ENCODE measurements at places on chromosomes 1 and 21.

DNA sequence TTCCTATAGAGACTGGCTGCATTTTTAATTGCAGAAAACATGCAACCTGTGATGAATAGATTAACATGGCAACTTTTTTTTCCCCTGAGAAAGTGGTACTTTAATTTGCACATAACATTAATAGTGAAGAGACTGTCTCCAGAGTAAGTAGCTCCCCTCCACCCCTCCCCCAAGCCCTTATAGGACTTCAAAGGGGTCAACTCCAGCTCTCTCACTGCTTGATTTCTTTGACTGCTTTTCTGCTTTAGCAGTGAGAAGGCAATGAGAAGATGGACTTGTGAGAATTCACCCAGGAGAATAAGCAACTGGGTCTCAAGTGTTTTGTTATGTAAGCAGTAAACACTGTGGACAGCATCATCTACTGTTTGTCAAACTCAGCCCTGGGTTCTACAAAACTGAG lies 355.0 kb downstream of the CAMTA1 start:
- DNase-seq, result no peak

GRCh38 chr1:165869343-165869742 lies 41.9 kb downstream of the UCK2 start:
- DNase-seq, result peak; percentile 56

DNA sequence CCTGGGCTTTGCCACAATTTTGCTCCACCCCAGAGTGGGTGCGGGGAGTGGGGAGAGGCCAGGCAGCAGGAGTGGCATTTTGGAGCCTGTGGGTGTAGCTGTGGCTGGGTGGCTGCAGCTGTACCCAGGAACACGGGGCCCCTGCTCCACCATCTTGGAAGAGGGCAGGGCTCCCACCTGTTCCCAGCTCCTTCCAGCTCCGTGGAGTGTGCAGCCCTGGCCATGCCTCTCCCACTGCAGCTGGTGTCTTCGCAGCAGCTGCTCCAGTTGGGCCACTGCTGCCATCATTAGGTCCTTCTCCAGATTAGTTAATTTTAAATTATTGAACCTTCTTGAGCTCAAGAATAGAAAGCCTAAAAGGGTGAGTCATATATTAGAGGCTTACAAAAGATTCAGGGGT lies 17.6 kb downstream of the FAM20B start:
- DNase-seq, result no peak

- DNase-seq, result no peak
These were observed 16.2 kb downstream of the CACNA1S start for GRCh38 chr1:201096041-201096461.

GRCh38 chr1:208088319-208088718 lies 155.9 kb downstream of the PLXNA2 start:
- no peak for DNase-seq

GRCh38 chr1:85088408-85088784 lies 40.1 kb upstream of the MCOLN3 start:
- DNase-seq, result no peak

DNA sequence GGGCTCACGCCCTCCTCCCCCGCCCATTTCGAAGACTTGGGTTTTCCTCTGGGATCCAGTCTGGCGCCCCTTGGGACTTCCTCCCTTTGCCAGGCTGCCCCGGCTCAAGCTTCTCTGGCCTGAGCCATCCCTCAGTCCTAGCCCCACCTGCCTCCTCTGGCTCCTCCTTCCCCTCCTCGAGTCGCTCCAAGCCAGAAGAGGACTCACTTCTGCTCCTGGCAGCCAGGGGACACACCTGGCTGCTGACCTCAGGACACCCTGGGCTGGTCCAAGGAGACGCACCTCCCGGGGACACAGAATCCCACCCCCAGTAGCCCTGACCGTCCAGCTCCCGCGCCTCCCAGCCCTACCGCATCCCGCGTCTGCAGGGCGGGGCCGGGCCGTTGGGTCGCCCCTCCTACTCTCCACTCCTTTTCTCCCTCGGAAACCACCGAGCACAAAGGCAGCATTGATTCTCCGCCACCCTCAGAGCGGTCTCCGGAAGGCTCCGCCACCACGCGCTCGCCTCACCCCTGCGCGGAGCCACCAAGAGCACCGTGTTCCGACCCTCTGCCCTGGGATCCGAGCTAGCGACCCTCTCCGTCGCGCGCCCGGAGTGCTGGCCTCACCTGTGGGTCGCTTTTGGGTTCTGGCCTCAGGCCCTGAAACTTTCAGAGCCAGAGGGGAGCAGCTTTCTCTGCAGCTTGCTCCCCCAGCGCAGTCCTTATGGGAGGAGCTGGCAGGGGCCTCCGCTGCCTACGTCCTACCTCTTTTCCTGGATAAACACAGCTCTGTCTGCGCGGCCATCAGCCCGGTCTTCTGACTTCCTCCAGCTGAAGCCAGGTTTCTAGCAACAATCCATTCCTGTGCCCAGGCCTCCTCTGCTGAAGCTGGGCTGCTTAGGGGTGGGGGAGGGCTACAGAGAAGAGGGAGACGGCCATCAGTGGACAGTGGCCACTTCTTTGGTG lies at the start of gene C2CD4D:
Gene C2CD4D (minus strand): TSS at position 364 of the 947 bp plus-strand sequence. CDS start 831 bp downstream, outside the sequence.
- DNase-seq, result no peak

DNA sequence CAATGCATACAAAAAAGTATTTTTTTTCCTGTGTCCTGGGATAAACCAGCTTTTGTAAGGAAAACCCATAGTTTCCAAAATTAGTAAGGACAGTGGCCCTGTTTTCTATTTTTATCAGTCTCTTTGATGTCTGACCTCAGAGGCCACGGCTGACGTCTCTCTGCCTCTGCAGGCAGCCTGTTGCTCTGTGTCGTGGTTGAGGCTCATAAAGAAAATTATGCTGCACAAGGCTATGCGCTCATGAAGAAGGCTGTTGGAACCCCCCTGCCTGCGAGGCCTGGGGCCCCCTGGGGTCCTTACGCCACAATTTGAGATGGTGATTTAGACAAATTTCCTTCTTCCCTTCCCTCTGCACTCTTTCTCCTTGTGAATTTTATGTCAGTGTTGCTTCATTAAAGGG lies 48.9 kb downstream of the AGPAT3 start:
- DNase-seq, result no peak

GRCh38 chr1:20199403-20199802 lies 13.1 kb upstream of the PLA2G2C start:
- no peak for DNase-seq

GRCh38 chr21:26432410-26432809 lies 140.7 kb downstream of the CYYR1 start:
- no peak for DNase-seq

DNA sequence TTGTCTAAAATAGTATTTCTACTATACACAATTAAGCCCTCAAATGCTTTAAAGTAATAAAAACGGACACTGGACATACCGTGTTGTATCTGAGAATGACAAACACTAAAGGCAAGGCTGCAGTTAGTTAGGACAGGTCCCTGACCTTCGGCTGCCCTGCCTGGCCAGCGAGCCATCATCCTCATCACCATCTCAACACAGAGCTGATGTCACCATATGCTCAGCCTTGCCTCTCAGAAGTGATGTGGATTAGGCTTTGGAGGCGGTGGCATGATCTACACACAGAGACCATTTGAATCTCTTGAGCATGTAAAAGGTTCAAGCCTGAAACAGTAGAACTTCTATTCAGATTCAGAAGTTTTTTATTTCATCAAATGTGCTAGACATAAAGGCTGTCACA lies 244.7 kb downstream of the SDCCAG8 start:
- no peak for DNase-seq

Measured in fibroblast of skin of scalp (primary cell).